ENCODE measurements at places on chromosomes 12 and 14.

DNA sequence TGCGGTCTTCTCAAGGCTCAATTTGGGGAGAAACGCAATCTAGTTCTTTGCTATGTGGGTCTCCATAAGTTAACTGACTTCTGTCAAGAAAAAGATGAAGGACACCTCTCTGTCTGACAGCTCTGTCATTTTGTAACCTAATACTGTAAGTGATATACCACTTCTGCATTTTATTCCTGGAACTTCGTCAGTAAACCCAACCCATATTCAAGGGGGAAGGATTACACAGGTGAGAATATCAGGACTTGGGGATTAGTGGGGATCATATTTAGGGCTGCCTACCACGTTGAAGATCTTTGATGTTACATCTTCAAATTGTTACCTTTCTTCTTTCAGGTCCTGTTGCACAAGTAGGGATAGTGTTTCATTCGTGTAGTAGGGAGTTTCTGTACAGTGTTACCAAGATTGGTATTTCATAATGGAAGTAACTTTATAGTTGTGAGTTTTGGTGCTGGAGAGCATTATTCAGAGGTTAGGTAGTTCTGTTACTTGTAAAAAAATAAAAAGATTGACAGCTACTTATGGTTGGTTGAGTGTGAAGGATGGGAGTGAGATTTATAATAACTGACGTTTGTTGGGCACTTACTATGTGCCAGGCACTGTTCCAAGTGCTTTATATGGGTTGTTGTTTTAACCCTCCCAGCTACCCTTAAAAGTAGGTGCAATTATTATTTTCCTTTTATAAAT is 1.6 kb downstream of the TMEM260 start:
- DNase-seq, result no peak

- DNase-seq, result no peak
Measured at GRCh38 chr12:101407049-101407435, 530 bp downstream of the ARL1 start.

DNA sequence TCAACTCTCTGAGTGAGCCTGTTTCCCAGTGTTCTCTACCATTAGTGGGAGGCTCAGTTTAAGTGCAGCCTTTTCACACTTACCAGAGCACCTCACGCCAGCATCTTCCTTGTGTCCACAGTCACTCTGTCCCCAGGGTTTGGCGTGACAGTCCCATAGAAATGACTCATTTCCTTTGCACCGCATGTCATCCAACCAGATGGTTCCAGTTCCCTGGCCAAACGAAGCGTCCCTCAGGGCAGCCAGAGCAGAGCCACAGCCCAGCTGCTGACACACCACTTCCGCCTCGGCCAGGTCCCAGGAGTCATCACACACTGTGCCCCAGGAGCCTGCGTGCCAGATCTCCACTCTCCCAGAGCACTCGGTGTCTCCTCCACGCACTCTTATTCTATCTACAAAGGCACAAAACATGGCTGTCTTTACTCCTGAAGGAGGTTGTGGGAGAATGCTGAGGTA is 65.4 kb downstream of the ACSM4 start:
- no peak for DNase-seq

- no peak for DNase-seq
Measured at GRCh38 chr14:71552809-71553208, 379.4 kb upstream of the RGS6 start.

DNA sequence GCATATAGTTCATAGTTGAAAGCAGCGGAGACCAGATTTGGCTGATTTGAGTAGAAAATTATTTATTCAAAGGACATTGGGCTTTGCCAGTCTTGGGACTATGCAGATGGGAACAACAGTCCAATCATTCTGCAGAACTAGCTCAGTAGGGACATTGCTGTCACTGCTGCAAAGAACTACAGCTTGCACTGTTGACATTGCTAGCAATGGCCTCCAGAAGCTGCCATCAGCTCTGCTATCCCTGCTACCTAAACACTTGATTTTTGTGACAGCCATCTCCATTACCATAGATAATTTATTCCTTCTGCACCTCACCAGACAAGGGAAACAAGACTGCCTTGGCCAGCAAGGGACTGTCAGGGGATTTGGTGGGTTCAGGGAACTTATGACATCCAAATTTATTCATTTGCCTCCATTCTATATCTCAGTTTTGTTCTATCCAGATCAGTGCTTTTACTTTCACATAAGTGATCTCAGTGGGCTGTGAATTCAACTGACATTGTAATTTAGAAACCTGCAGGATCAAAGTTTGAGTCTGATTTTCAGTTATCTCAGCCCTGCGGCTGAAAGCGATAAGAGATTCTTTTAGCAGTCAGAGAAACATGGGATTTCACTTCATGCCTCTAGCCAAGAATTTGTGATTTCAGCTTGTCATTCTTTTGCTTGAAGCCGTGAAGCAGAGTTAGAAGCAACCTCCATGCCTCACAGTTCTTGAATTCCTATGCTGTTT is 136.7 kb upstream of the FBXO33 start:
- no peak for DNase-seq

DNA sequence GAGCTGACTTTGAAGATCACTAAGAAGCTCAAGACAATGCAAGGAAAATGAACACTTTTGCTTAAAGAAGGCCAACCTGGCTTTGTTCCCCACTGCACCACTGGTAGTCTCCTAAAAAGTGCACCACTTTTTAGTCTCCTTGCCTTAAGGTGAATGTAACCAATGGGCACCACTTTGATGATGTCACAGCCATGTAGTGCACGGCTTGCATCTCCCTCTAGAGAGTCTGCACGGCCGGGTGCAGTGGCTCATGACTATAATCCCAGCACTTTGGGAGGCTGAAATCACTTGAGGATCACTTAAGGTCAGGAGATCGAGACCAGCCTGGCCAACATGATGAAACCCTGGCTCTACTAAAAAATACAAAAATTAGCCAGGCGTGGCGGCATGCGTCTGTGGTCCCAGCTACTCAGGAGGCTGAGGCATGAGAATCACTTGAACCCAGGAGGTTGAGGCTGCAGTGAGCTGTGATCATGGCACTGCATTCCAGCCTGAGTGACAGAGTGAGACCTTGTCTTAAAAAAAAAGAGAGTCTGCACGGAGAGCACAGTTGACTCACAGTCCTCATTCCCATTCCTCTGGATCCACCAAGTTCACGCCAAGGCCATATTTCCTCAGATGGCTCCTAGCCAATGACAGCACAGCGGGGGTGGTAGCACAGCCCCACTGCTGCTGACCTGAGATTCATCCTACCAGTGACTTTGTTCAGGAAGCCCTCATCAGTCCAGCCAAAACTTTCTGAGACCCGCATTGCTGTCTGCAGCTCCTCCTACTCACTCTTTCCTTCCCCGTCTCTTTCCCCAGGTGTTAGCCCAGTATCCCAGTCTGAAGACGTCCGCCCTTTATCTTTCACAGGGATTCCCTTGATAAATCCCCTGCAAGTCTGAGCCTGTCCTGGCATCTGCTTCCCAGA is 16.5 kb upstream of the IFT81 start:
- no peak for DNase-seq

- no peak for DNase-seq
Measured at GRCh38 chr12:107731366-107731765, 29.6 kb downstream of the PRDM4 start.

DNA sequence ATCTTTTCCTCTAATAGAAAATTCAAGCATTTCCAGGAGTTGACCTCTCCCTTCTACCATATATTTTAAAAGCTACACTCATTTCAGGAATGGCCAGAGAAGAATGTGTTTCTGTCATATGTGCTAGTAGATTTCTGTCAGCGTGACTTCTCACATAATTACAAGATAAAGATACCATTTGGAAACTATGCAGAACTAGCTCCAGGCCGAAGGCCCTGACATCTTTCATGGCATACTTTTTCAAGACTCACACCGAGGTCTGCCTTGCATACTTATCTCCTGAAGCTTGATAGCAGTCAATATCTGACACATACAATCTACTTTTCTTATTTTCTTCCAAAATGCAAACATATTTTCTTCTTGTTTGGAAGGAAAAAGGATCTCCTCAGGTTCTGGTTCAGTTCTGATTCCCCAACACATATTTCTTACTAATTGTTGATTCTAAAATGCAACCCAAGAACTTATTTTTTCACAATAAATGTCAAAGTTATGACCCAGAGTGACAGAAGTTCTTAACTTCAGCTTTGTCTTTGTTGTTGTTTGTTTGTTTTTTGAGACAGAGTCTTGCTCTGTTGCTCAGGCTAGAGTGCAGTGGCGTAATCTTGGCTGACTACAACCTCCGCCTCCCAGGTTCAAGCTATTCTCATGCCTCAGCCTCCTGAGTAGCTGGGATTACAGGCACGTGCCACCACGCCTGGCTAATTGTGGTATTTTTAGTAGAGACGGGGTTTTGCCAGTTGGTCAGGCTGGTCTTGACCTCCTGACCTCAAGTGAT is 99.5 kb downstream of the NTN4 start:
- DNase-seq, result no peak

- DNase-seq, result no peak
Measured at GRCh38 chr12:102051431-102051965, 10.3 kb downstream of the WASHC3 start.

- DNase-seq, result no peak
Measured at GRCh38 chr12:19657118-19657731, 217.9 kb downstream of the AEBP2 start.

DNA sequence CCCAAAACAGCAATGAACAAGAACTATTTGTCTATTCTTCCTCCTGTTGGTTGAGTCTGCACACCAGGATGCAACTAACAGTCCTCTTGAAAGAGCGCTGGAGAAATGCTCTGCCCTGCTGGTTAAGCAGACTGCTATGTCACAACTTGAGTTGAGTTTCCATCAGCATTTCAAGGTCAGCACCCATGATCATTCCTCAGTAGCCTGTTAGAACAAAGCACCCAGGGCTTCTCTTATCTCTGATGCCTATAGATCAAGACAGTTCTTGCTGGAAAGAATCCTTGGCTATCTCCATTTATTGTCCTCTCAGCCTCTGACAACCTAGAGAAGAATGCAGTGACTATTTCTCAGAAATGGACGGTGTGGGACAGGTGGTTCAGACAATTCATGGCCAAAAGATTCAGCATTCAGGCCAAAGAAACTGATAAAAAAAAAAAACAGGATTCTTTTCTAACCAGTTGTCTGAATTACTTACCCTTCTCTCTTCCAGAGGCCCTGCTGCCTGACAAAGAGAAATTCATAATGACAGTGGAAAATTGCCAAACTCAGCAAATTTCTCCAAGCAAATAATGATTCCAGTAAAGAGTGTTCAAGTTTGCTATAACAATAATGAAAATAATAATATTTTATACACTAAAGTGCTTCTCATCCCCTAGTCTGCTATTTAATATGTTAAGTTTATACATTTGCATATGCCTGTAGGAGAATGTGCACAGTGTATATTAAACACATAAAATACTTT is 306.7 kb downstream of the EMP1 start:
- no peak for DNase-seq

DNA sequence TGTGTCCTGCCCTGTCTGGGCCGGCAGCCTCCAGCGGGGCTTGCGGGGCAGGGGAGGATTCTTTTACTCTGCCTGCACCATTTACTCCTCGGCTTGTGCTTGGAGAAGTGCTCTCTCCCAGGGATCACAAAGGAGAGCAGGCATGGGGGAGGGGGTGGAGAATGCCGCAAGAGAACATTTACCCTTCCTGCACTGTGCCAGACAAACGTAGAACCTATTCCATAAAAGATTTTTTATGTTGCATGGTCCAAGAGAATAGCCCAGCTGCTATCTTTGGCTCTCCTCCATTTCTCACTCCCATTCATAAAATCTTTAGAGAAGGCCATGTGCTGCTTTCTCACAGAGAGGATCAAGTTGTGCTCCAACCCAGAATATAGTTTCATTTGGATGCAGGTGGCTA is 159.4 kb downstream of the SPTSSA start:
- no peak for DNase-seq

DNA sequence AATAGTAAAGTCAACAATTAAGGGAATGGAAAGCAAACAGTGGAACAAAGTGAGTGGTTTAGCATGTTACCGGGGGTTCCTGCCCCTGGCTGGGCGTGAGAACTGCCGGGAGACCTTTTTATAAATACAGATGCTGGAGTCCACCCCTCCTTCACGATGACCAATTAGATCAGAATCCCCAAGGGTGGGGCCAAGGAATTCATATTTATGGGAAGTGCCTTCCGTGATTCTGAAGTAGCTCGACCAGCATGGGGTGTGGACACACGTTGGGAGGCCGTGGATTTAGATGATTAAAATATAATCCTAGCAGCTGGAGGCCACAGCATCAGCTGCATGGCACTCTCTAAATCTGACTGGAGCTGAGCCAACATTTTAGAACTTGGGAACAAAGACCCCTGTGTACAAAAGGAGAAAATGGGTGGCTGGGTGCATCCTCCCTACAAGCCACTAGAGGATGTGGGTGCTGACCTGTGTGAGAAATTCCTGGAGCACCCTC is 87.9 kb downstream of the SRRM4 start:
- DNase-seq, result no peak

DNA sequence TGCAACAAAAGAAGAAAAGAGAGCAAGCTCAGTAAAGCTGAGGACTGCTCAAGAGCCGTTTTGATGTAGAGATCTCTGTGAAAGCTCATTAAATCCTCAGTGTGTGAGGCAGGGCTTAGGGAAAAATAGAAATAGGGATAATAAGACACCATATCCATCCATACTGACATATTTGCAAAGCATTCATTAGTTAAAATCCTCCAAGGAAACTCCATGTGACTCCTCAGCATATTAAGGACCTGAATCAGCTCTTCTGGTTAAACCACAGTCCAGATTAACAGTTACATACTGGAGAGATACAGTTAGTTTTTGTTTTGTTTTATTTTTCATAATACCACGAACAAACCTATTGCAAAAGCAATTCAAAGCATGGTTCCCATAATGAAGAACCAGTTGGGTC is 288.2 kb downstream of the PAWR start:
- DNase-seq, result no peak

DNA sequence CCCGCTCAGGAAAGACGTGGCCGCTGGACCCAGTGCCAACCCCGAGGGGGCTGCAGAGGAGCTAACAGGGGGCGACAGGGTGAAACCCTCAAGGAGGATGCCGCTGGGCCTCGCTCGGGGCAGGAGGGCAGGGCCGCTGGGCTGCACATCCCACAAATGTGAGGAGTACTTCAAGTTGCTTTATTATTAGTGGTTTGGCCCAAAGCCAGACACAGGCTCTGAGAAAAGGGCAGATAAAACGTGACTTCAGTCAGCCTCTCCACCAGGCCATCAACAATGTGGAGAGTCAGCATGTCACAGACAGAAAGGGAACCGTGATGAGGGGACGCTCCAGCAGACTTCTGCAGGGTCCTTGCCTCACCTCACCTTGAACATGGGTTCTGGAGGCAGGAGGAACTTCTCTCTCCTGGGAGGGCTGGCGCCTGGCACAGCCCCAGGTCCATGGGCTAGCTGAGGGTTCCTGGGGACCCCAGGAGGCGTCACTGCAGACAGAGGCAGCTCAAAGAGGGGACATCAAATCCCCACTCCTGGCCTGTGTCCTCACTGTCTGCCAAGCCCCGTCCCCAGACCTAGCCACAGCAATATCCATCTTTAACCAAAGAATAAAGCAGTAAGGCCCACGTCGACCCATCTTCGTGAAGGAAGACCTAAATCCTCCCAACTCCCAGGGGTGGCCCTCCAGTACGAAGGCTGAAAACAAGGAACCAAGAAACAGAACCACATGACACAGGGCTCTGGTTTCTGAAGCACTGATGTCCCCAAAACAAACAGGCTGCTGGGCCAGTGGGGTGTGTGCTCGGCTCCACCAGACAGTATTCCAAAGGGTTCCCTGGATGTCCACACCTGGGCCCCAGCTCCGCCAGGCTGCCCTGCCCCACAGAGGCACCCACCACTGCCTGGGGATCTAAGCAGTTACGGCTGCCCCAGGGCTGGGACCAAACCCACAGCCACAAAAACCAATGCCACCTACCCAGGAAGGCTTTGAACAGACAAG is 35.1 kb downstream of the CCDC85C start:
- no peak for DNase-seq

Measured in stimulated activated CD8-positive, alpha-beta memory T cell treated with anti-CD3 and anti-CD28 coated beads, Interleukin-7, amount 100 ng/mL, for 48 hours (primary cell).